Activated CD4-positive, alpha-beta T cell treated with anti-CD3 and anti-CD28 coated beads, Interleukin-2, Interleukin-6, amounts not matched to agents 100 ng/mL and 50 ng/mL, durations not matched to agents 16 hours and 8 hours (primary cell): ENCODE measurements at places on chromosomes 3 and 15.

- DNase-seq, result no peak
Measured at GRCh38 chr3:188178293-188178936, 24.5 kb downstream of the LPP start.

- no peak for DNase-seq
Measured at GRCh38 chr3:175988401-175988800, 1129.3 kb downstream of the NAALADL2 start.

DNA sequence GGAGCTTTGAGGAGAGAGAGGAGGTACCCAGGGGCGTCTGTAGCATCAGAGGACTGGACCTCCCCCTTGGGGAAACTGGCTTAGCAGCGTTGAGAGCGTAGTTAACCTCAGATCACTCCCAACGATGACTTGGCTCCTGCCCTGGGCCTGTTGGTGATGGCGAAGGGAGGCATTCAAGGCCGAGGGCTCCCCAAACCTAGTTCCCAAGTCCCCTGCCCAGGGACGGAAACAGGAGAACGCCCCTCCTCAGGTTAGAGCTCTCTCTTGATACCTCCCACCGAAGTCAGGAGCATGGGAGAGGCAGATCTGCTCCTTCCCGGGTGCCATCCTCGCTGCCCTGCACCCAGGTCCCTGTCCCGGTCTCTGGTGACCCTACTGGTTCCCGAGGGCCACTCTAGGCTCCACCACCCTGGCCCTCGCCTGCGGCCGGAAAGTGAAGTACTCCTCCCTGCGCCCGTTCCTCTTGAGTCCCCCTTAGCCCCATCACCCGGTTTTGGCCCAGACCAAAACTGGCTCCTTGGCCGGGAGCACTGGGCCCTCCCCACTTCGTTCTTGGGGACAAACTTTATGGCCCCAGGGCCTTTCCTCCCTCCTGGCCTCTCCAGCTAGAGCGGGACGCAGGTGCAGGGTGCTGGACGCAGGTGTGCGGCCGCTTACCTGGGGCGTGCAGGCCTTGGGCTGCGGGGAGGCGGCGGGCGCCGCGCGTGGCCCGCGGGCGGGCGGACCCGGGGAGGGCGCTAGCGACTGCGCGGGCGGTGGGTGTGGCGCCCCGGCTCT, 2.6 kb upstream of the SKOR1 start:
- no peak for DNase-seq

GRCh38 chr3:123843668-123844067, 40.5 kb downstream of the MYLK start:
- no peak for DNase-seq

DNA sequence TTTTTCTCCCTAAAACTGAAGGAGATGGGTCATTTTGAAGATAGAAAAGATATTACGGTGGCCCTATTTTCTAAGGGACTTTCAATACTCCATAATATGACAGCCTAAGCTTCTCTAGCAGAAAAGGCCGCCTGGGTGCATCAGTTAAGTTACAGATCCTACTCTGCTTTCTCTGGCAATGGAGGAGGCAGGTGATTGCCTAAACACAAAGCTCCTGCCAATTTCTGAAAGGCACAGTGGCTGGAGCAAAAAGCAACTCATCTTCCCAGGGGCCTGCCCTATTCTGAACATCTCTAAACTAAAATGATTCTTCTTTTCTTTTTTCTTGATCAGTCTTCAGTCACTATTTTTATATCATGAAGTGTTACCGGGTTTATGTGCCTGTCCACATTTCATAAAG, 276.7 kb downstream of the CNTN4 start:
- DNase-seq, result no peak

DNA sequence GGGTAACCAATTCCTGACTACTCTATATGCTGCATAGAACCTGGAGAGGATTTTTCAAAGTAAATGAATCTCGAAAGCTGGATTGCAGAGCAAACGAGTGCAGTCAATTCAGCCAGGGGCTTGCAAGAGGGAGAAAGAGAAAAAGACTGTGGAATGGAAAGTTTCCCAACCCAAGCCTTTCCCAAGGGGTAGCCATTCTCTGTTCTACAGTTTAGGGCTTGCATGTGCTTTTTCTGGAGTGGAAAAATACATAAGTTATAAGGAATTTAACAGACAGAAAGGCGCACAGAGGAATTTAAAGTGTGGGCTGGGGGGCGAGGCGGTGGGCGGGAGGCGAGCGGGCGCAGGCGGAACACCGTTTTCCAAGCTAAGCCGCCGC, 511 bp upstream of the RARB start:
- no peak for DNase-seq

DNA sequence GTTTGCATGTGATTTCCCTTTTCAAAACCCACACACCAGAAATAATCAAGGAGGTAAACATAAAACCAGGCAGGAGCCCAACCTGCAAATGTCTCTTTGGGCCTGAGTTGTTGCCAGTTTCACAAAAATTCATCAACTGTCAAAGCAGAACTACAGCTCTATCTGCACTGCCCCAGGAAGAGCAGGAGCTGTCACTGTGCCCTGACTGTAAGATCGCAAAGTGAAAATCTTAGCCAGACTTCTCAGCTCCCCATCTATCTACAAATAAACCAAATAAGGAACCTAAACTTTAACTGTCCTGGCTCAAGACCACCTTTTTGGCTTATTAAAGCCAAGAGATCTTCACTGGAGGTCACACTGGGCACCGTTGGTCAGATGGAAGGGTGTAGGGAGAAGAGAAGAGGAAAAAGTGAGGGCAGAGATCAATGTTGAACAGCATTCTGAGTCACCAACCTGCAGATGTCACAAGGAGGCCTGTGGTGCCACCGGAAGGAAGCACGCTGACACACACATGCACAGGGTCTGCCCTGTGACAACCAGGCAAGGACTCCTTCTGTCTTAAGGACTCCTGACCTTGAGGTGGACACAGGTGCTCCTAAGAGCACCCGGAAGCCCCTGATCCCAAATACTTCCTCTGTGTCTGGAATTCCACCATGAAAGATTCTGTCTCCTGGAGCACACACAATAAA, 58.7 kb downstream of the RPN1 start:
- peak; percentile 50 for DNase-seq

GRCh38 chr15:71116366-71116765, 1.1 kb downstream of the THSD4 start:
- no peak for DNase-seq

- no peak for DNase-seq
Measured at GRCh38 chr3:175457301-175457700, 598.2 kb downstream of the NAALADL2 start.

DNA sequence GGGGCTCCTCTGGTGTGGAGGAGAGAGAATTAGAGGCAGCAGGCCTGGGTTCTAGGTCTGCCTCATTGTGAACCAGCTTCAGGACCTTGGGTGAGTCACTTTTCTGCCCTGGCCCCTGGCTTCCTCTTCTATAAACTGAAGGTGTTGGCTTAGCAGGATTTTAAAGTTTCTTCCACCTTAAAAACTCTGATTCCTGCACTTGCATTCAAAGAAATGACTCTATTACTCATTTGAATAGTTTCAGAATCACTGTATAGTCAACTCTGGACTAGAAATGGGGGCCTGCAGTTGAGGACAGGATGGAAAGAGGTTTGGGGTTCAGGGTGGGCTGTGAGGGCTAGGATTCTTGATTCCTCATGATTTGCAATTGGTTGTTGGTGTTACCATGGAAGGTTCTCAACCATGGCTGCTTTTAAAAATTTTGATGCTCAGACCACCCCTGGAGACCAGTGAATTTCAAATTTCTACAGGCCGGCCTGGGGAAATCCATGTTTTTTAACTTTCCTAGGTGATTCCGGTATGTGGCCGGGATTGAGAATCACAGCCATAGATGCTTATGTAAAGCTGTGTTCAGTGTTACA, 19.9 kb downstream of the SMAD3 start:
- peak; percentile 92 for DNase-seq

- no peak for DNase-seq
Measured at GRCh38 chr15:59237924-59238331, 31.3 kb downstream of the LDHAL6B start.

DNA sequence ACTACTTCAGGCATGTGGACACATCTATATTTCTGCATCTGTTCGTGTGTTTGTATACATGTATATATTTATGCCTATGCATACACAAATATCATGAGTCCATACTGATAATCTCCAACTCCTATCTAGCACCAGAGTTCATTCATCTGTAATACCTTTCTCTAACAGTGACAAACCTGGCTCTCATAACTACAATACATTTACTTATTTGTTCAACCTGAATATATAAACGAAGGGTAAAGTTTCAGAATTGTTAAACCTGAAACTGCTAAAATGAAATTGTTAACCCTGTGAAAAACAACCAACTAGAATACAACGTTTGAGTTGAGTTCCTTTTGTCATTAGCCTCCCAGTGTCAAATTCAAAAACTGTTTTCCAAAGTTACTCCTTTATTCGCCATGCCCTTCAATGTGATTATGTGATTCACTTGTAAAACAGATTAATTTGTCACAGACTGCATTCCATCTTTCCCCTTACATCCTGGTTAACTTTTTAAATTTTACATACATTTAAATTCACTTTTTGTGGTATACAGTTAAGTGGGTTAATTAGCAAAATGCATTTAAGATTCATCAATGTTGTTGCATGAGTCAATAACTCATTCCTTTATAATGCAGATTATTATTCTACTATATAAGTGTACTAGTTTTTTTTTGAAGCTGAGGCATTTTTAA, 58.5 kb downstream of the PIK3R4 start:
- peak; percentile 27 for DNase-seq

- no peak for DNase-seq
Measured at GRCh38 chr15:71344316-71344715, 229.0 kb downstream of the THSD4 start.

GRCh38 chr3:38824349-38824748, 8.3 kb upstream of the SCN10A start:
- no peak for DNase-seq

GRCh38 chr3:131717493-131717892, 214.7 kb upstream of the MRPL3 start:
- DNase-seq, result no peak

DNA sequence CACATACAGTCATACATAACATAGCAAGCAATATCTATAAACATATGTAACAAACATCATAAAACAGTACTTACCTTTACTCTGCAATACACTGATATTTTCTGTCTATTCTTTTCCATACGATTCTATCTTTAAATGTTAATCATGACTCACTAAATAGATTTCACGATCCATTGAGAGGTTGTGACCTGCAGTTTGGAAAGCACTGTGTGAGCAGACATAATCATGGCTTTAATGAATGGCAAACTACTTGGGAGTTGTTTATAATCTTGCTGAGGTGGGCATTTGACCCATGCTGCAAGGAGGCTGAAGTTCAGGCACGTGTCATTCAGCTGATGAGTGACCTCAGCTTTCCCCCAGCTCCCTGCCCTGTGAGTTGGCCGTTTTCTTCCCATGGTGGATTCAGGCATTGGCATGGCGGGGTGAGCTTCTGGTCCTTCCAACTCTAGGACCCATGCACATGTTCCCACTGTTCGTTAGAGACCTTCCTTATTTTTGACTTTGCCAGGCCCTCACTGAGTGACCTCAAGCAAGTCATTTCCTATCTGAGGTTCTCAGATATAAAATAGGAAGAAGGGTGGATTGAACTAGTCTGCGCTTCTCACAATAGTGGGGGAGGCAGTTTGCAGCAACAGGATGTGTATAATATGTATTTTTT, 41.7 kb downstream of the PAQR5 start:
- DNase-seq, result no peak

DNA sequence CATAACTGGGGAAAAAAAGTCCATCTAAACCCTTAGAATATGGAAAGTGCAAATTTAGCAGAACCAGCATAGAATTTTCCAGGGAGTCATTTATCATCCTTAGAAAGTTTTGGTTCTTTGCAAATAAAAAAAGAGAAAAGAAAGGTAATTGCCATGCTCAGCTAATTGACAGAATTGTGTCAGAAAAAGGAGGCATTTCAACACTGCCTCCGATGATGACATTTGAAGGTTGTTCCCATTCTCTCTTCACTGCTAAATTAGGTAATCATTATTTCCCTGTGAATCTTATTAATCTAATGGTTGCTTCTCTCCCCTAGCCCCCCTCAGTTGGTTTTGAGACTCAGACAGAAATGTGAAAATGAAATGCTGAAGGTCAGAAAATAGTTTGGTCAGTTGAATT, 139.2 kb downstream of the PDCD6IP start:
- no peak for DNase-seq

GRCh38 chr3:127017781-127018180, 34.9 kb downstream of the PLXNA1 start:
- DNase-seq, result no peak

GRCh38 chr15:68371851-68372250, 60.1 kb downstream of the ITGA11 start:
- no peak for DNase-seq

GRCh38 chr15:45810201-45810600, 175.4 kb downstream of the SQOR start:
- DNase-seq, result no peak

DNA sequence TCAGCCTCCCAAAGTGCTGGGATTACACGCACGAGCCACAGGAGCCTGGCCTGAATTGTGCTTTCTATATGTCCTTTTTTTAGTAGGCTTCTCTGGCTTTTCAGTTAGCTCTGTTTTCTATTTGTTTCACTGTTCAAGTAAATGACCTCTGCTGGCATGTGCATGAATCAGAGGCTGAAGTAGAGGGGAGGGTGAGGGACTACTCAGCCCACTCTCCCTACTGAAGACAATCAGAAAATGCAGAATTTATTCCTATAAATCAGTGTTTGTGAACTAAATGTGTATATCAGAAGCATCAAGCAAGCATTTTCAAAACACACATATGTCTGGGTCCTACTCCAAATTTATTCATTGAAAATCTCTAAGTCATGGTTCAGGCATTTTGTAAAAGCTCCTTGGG, 45.0 kb downstream of the ZMAT3 start:
- no peak for DNase-seq

- DNase-seq, result no peak
Measured at GRCh38 chr3:171311784-171312183, 148.4 kb downstream of the TNIK start.

DNA sequence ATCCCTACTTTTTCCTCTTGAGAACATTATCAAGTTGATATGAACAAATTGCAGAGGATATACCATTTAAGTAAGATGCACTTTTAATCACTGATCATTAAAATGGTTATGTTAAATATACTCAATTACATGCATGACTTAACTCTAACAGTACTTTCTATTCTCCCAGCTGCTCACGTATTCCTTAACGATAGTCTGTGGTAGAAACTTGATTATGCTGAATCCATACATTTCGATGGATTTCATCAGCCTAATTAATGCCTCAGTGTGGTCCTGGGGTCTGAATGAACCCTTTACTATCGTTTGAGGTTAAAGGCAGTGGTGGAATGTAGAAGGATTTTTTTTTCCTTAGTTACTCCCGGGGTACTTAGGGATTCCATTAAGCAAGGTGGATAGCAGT, 18.6 kb downstream of the SOX2 start:
- DNase-seq, result no peak

- no peak for DNase-seq
Measured at GRCh38 chr3:30605005-30605404, 1.4 kb upstream of the TGFBR2 start.
